ENCODE measurements at places on chromosomes 13 and 19.

GRCh38 chr19:10270180-10270615, 722 bp upstream of the ICAM1 start:
- no peak for DNase-seq

DNA sequence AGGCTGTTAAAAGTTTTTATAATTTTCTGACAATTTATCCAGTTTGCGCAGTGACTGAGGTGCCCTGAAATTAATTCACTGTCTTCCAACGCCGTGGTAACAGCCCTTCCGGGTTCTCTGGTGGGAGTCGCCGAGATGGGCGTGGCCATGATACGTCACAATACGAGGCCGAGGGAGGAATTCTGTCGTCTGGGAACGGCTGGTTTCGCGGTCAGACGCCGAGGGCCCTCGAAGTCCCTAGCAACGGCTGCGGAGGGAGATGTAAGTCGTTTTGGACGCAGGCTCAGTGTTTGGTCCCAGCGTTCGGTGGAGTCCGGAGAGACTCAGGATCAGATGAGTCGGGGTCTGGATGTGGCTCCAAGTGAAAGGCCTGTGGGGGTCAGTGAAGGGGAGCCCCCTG, 21.7 kb downstream of the ZNF613 start:
- no peak for DNase-seq

- no peak for DNase-seq
Observed at GRCh38 chr19:44566984-44567383, 37.5 kb upstream of the CEACAM20 start.

DNA sequence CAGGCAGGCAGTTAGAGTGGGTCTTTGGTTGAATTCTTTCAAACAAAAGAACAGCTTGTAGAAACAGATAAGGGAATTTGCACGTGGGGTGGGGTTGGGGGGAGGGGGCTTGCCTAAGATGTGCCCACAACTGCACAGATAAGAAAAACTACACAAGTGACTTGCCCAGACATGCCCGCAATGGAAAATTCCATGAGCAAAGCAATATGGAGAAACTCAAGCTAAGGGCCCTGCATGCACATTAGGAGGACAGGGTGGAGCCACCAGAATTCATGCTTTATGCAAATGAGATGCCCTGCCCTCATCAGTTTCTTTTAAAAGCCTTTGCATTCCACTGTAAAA, 755.6 kb upstream of the MIR17HG start:
- DNase-seq: no peak

GRCh38 chr13:88937384-88937783, 1266.2 kb downstream of the SLITRK5 start:
- DNase-seq: no peak

DNA sequence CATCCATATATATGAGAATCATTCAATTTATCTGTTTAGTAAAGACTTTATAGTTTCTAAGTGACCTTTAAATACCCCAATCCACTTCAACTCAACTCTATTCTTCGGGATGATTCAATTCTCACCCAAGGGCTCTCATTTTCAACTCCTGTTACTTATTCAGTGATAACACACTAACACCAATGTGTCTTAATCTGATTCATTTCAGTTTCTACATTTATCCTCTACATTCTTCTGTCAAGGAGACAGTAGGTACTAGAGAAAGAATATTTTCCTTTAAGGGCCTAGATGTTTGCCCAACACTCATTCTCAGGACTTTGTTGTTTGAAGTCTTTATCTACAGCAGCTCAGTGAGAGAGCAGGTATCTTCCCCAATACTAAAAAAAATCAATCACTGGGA, 7.1 kb downstream of the ARGLU1 start:
- no peak for DNase-seq

DNA sequence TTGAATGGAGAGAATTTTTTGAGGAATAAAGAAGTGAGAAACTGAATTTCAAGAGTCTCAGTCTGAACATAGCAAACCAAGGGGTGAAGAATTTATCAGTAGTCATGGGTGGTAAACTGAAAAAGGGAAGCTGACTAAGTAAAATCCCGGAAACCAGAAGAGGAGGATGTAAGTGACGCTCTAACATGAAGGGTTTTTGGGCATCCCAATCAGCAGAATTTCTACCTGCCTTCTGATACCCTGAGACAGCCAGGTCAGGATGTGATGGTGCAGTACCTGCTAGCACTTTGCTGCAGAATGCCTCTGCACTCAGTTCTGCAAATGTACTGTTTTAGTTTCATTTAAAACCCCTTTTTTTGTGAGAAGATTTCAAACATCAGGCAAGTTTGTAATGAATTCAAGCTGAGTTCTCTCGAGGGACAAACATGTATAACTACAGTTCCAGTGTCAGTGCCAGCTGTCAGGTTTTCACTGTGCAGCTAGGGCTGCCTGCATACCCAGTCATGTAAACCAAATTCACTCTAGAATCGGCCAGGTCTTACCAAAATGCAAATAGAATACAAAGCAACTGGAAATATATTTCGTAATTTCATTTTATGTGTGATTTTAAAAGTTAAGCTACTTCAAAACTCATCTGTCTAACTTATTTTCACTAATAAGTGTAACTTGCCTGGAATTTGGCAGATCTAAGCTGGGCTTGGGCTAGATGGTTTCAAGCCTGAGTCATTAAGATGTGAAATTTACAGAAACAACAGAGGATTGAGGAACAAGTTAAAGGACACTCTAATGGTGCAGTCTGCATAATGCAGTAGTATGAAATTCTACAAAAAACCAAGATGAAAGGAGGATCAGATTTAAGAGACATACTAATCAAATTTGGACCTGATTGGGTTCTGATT, 13.8 kb downstream of the METTL21C start:
- DNase-seq: no peak

GRCh38 chr13:93244918-93245280, 18.3 kb downstream of the GPC6 start:
- DNase-seq: no peak

GRCh38 chr13:24660023-24660741, 20.0 kb upstream of the ATP12A start:
- DNase-seq: no peak

DNA sequence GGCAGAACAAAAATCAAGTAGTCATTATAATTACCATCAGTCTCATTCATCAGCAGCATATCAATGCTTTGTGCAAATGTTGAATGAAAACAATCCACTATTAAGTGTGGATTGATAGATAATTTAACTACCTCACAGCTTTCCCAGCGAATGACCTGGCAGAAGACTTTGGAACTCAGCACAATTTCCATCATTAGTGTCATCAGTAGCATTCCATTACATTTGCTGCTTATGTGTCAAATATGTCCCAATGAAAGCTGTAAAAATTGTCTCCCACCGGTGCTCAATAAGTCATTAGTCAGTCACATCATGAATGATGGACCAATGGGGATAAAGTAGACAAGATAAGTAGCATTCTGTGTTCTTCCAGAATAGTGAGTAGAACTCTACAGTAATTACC, 1513.5 kb upstream of the PRR20A start:
- DNase-seq: no peak

DNA sequence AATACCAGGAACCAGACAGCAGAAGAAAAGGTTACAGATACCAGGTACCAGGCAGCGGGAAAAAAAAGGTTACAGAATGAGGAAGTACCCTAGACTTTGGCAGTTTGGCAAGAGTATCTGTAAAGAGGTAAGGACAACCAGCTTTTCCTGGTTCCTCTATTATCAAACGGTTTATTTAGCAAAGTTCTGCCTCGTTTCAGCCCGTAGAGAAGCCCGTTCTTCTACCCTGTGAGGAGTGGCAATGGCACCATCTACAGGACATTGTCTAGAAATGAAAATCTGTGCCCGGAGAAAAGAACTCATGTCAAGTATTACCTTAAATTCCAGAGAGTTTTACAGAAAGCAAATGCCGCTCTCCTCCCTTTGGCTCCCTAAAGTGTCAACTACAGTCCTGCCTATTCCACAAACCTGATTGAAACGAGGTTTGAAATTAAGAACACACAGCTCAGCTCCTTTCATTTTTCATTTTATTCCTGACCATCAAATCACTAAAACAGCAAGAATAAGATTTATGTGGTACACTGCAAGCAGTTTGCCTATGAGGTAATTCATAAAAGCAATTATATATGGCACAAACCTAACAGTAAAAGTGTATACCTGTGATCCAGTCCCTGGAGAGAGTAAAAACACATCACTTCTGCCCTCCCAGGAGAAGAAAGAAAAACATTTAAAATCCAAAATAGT, 226.3 kb downstream of the SLC7A1 start:
- no peak for DNase-seq

DNA sequence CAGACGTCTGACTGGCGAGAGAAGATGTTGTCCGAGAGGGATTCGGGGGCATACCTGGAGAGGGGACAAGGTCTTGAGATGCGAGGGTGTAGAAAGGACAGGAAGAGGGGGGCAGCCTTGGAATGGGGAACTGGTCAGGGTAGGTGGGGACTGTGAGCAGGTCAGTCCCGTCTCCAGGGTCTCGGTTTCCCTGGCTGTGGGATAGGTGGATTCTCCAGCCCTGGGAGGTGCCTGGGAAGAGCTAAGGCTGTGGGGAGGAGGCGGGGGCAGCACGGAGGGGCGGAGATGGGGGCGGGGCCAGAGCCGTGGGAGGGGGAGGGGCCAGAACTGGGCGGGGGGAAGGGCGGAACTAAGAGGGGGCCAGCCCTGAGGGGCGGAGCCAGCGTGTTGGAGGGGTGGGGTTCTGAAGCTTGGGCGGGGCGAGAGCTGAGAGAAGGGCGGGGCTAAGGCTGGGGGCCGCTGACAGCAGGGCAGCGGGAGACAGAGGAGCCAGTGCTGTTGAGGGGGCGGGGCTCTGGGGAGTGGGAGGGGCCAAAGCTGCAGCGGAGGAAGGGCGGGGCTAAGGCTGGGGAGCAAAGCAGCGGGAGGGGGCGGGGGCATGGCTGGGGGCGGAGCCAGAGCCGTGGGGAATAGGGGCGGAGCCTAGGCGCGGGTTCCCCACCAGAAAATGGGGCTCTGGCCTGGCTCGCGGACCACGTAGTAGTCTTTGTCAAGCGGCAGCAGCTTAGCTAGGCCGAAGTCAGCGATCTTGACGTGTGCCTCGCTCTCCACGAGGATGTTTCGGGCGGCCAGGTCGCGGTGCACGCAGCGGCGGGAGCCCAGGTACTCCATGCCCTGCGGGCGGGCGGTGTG, 9.5 kb upstream of the INSL3 start:
- DNase-seq: no peak

- no peak for DNase-seq
Observed at GRCh38 chr13:50126263-50126992, 111.2 kb downstream of the KCNRG start.

DNA sequence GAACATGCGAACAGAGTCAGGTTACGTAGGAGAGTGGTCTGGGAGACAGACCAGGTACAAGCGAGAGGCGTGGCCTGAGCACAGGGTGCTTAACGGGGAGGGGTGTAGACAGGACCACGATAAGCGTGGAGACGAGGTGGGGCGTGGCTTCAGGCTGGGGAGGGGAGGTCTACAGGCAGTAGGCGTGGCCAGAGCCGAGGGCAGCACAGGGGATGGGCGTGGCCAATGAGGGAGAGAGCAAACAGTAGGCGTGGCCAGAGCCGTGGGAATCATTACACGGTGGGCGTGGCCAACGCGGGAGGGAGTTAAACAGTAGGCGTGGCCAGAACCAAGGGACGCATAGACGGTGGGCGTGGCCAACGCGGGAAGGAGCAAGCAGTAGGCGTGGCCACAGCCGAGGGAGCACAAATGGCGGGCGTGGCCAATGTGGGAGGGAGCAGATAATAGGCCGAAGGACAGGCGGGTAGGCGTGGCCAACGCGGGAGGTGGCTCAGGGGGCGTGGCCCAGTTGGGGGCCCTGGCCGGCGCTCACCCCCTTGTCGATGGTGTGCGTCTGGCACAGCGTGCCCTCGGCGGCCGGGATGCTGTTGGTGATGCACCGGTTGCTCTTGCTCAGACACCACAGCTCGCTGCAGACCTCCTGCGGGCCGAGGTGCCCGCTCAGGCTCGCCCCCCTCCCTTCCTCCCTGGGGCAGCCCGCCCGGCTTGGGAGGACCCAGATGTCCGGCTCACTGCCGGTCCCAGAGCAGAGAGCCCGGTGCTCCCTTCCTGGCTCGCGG, 15.2 kb upstream of the MYO1F start:
- peak; percentile 91 for DNase-seq

- DNase-seq: peak; percentile 87
Observed at GRCh38 chr19:10416380-10417257, 3.7 kb upstream of the PDE4A start.

DNA sequence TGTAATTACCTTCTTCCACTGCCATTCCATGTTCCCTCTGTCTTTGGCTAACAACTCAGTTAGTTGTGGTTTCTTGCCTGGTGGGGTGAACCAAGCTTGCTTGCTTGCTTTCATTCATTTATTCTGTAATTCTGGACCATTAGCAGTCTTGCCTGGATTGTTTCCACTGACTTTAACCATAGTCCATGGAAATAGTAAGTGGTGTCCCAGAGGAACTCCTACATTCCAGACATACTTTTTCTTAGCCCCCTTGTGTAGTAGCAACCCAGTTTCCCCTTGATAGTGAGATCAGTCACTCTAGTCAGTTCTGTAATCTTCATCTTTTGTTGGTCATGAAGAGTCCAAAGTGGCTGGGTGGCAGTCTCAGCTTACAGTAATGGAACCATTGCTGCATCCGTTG, 23.2 kb downstream of the PDS5B start:
- no peak for DNase-seq

DNA sequence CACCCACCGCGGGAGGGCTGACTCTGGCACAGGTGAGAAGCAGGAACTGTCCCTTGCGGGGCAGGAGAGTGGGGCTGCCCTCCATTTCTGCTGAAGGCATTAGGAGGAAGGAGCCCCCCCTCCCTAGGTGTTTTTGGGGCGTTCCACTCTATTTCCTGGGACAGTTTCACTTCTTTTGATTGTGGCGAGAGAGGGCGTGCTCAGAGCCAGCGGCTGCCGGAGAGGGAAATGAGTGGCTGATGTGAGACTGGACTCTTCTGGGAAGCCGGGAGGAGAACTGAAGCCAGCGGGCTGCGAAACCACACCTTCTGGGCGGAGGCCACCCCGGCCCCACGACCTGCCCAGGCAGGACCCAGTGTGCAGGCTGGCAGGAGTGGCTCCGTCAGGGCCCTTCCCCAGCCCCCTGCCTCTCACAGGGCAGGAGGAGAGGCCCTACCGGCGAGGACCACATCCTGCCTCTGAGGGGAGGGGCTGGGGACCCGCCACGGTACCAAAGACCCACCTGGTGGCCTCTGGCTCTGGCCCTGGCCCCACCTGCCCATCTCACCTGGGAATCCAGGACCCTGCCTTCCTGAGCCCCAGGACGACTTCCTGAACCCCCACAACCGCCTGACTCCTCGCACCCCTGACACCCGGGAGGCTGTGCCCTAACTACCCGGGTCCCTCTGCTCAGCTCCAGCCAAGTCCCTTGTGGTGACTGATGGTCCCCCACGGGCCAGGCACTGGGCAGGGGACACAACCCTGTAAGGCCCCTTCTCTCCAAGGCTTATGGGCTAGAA, 25.9 kb downstream of the MPND start:
- DNase-seq: no peak

GRCh38 chr13:94169454-94170144, 309.9 kb downstream of the DCT start:
- no peak for DNase-seq

DNA sequence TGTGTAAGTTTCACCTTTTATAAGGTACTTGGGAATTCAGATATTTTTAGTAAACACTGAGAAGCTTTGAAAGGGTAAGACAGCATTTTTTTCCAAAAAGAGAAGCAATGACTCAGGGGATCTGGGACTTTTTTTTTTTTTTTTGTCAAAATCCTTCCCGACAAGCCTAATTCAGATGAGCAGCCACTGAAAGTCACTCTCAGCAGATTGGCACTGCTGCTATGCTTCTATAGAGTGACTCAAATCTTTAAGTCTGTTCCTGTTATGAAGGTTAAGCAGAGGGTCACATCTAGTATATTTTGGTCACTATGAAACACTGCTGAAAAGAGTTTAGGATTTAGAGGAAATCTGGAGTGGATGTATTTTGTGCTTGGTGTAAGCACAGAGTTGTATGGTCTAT, 571.1 kb downstream of the MYO16 start:
- no peak for DNase-seq

All from activated naive CD4-positive, alpha-beta T cell (primary cell).